Neural progenitor cell (in vitro differentiated cells): ENCODE measurements at places on chromosomes 6 and 20. TPM values are rescaled to one million over a fixed set of nuclear protein-coding genes. Genes with fewer than 3 reads are reported as not detected.
A peak's percentile ranks its signal among the peaks of the same experiment; 100 is the strongest.

The SIGLEC1 gene
- not detected in 2 replicates for total RNA-seq

The ALDH8A1 gene
- total RNA-seq, result not detected in 2 replicates

- H3K36me3 ChIP-seq, result no peaks in the 10 kb centered on the region
- peak overlapping the region; percentile 17 for H3K4me3 ChIP-seq
Observed at GRCh38 chr20:63129991-63130657, 85.8 kb downstream of the YTHDF1 start.

DNA sequence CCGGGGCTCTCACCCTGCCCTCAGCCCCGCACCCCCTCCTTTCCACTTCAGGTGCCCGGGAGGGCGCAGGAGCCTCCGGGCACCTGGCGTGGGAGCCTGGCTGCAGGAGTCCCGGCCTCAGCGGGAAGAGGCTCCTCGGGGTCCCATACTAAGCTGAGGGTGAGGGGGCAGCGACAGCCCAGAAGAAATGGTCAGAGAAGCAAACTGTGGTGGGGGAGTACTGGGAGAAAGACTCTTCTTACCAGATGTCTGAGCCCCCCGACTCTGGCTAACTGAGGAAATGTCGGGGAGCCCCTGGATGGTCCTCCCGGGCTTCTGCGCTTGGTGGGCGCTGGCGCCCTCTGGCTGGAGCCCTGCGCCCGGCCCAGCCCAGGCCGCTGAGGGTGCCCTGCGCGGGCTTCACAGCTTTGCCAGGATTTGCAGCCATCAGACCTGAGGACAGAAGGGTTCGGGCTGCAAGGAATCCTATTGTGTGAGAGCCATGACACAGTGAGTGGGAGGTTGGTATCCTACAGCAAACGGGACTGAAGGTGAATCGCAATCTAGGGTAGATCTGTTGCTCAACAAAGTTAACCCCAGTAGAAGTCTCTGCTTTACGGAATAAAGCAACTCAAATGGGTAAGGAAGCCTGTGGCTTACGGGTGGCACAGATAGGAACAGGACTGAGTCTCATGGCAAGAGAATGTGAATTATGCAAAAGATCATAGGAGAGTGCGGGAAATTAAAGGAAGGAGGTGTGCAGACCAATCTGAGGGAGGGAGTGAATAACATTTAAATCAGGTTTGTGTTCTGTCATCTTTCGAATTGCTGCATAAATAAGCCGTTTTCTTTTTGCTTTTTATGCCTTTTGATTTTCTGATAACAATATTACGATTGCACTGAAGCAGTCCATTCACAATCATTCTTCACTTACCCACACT, 639 bp upstream of the RCAN2 start:
- H3K36me3 ChIP-seq, result no peaks in the 10 kb centered on the region
- H3K4me3 ChIP-seq, result peak overlapping the region; percentile 71
- DNase-seq, result peak; percentile 80

- H3K27ac ChIP-seq, result no peak overlapping the region
- no peaks in the 10 kb centered on the region for H3K27me3 ChIP-seq
- no peak for DNase-seq
- no peaks in the 10 kb centered on the region for H3K36me3 ChIP-seq
Observed at GRCh38 chr20:7695635-7696034, 244.6 kb downstream of the HAO1 start.

DNA sequence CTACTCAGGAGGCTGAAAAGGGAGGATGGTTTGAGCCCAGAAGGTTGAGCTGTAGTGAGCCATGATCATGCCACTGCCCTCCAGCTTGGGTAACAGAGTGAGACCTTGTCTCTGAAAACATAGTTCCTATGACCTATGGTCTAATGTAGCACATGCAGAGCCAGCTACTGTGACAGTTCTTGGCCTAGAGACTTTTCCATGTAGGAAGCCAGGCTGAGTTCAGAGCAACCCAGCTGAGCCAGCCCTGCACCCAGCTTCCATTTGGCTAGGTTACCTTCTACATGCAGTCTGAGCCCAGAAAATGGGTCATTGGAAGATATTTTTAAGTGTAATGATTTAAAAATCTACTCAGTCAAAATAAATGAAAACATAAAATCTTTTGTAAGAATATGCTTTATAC, 92.8 kb downstream of the FNDC1 start:
- no peak overlapping the region for H3K27ac ChIP-seq
- no peak overlapping the region for H3K4me3 ChIP-seq
- no peaks in the 10 kb centered on the region for H3K36me3 ChIP-seq
- H3K4me1 ChIP-seq, result no peaks in the 10 kb centered on the region
- no peaks in the 10 kb centered on the region for H3K27me3 ChIP-seq

GRCh38 chr6:107820338-107821261, 3.5 kb downstream of the SCML4 start:
- peak; percentile 23 for DNase-seq
- H3K4me1 ChIP-seq, result peaks cover 54% of the 10 kb centered on the region
- no peak overlapping the region for H3K4me3 ChIP-seq
- H3K27ac ChIP-seq, result no peak overlapping the region

- H3K36me3 ChIP-seq, result no peaks in the 10 kb centered on the region
- no peak overlapping the region for H3K27ac ChIP-seq
- peak; percentile 62 for DNase-seq
- no peaks in the 10 kb centered on the region for H3K4me1 ChIP-seq
- no peaks in the 10 kb centered on the region for H3K27me3 ChIP-seq
Observed at GRCh38 chr6:127554435-127555006, 22.5 kb upstream of the C6orf58 start.

- no peaks in the 10 kb centered on the region for H3K36me3 ChIP-seq
- H3K27ac ChIP-seq, result no peak overlapping the region
- H3K4me1 ChIP-seq, result no peaks in the 10 kb centered on the region
- no peak for DNase-seq
- no peaks in the 10 kb centered on the region for H3K27me3 ChIP-seq
Observed at GRCh38 chr6:142800240-142800639, 144.7 kb downstream of the HIVEP2 start.

DNA sequence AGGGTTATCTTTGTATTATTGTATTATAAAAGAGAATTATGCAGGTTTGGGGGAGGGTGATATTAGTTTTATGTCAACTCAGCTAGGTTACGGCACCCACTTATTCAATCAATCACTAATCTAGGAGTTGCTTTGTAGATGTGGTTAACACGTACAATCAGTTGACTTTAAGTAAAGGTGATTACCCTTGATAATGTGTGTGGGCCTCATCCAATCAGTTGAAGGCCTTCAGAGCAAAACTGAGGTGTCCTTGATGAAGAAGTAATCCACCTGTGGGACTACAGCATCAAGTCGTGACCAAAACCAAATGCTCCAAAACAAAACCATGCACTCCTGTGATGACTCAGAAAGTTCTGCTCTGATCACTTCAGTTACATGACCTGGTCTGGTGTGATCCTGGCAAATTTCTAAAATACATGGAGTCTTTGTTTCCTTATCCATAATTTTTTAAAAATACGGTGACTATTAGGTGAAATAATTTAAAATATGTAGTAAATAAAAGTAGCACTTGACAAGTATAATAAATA, 114.1 kb downstream of the IYD start:
- H3K27ac ChIP-seq, result no peak overlapping the region
- no peak for DNase-seq
- H3K36me3 ChIP-seq, result no peaks in the 10 kb centered on the region
- no peaks in the 10 kb centered on the region for H3K27me3 ChIP-seq

DNA sequence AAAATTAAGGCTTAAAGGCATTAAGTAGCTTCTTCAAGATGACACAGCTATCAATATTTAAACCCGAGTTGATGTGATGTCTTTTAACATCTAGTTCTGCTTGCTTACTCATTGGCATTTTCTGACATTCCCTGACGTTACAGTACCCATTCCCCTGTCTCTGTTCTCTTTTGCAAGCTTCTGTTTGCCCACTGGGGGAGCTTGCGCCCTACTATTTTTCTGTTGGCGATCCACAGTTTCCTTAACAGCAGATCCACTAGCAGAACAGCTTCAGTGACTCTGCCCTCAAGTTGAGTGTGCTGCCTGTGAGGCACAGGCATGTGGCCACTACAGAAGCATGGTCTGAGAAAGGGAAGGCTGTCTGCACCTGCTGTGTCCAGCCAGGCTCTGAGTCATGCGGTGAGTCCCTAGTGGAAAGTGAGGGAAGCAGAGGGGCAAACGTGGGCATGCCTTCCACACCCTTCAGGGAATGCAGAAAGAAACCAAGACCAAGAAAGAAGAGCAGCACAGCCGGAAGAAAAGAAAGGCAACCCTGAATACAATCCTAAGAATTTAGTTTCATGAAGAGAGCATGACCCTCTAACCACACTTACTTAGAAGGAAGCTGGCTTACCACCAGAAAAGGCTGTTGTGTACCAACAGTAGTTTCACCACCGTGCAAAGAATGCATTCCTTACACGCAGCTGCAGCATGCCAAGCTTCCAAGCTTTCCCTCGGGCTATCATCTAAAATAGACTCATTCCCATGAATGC, 97.7 kb upstream of the VGLL2 start:
- H3K36me3 ChIP-seq, result no peaks in the 10 kb centered on the region
- peak; percentile 4 for DNase-seq
- H3K27ac ChIP-seq, result no peak overlapping the region
- H3K4me1 ChIP-seq, result no peaks in the 10 kb centered on the region
- no peak overlapping the region for H3K4me3 ChIP-seq

- H3K27ac ChIP-seq, result no peak overlapping the region
- H3K27me3 ChIP-seq, result no peaks in the 10 kb centered on the region
- no peak overlapping the region for H3K4me3 ChIP-seq
- no peak for DNase-seq
- H3K36me3 ChIP-seq, result no peaks in the 10 kb centered on the region
Observed at GRCh38 chr20:63247671-63248228, 6.5 kb downstream of the NKAIN4 start.

DNA sequence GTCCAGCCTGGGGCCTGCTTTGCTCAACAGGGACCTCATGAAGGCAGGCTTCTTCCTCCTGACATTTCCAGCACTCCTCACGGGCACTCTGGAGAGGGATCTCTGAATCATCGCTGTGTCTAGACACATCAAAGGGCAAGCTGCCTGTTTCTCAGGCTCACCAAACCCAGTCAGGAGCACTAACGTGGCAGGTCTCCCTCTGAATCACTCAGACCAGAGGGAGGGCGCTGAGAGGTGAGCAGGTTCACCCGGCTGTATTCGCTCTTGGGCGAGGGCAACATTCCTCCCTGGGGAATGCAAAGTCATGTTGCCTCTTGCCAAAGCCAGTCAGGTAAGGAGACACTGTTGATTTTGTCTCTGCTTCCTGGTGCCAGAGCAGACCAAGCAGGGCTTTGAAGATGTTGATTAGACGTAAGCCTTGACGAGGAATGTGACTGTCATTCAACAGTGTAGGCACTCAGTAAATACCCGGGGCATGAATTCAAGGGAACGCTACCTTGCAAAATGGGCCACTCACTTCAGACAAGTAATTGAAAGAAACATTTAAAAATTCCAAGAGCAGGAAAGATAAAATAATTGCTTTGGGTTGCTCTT, 50.1 kb downstream of the CYP24A1 start:
- peak; percentile 5 for DNase-seq
- no peak overlapping the region for H3K4me3 ChIP-seq
- H3K27ac ChIP-seq, result no peak overlapping the region
- H3K27me3 ChIP-seq, result no peaks in the 10 kb centered on the region
- H3K4me1 ChIP-seq, result no peaks in the 10 kb centered on the region
- no peaks in the 10 kb centered on the region for H3K36me3 ChIP-seq

DNA sequence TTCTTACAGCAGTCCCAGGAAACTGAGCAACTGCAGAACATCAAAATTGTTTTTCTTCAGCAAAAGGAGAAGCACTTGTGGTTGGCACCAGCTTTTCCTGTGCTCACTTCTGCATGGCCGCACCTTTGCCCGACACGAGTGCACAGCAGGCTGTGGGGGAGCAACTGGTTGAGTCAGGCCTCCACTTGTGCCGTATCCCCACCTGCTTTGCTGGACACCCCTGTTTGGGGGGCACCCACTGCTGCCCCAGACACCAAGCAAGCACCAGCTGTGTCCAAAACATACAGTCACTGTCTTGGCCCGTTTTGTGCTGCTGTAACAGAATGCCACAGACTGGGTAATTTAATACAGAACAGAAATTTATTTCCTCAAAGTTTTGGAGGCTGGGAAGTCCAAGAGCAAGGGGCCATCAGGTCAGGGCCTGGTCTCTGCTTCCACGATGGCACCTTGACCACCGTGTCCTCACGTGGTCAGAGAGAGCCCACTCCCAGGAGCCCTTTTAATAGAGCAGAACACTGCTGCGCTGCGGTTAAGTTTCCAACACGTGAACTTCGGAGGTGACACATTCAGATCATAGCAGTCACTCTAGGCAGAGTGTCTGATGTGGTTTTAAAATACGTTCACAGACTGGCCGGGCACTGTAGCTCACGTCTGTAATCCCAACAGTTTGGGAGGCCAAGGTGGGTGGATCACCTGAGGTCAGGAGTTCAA, 8.7 kb upstream of the GMEB2 start:
- no peak overlapping the region for H3K27ac ChIP-seq
- no peak overlapping the region for H3K4me3 ChIP-seq
- H3K36me3 ChIP-seq, result no peaks in the 10 kb centered on the region

DNA sequence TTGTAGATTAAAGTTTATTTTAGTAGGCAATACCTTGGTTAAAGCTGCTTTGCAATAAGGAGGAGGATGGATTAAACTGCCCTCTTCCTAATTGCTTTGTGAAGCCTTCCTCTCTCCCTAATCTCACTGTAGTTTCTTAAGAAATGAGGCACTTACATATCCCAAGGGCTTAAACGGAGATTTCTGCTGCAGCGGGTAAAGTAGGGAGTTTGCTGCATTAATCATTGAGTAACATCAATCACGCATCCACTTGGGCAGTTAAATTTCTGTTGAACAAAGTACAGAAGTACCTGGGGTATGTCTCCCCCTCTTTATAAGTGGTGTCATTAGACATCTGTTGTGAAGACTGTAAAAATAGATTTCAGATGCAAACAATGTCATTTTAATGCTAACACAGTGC, 29.5 kb upstream of the ARID1B start:
- H3K4me1 ChIP-seq, result peaks cover 12% of the 10 kb centered on the region
- peak; percentile 20 for DNase-seq
- no peak overlapping the region for H3K27ac ChIP-seq
- H3K36me3 ChIP-seq, result no peaks in the 10 kb centered on the region

GRCh38 chr6:148317739-148318138, 24.9 kb upstream of the SASH1 start:
- no peaks in the 10 kb centered on the region for H3K36me3 ChIP-seq
- no peak overlapping the region for H3K27ac ChIP-seq
- DNase-seq, result no peak
- no peaks in the 10 kb centered on the region for H3K27me3 ChIP-seq
- no peak overlapping the region for H3K4me3 ChIP-seq

GRCh38 chr6:149319422-149319821, 1.9 kb downstream of the TAB2 start:
- H3K27ac ChIP-seq, result no peak overlapping the region
- no peaks in the 10 kb centered on the region for H3K27me3 ChIP-seq
- DNase-seq, result no peak
- peaks cover 57% of the 10 kb centered on the region for H3K4me1 ChIP-seq
- peak overlapping the region; percentile 99 for H3K4me3 ChIP-seq

DNA sequence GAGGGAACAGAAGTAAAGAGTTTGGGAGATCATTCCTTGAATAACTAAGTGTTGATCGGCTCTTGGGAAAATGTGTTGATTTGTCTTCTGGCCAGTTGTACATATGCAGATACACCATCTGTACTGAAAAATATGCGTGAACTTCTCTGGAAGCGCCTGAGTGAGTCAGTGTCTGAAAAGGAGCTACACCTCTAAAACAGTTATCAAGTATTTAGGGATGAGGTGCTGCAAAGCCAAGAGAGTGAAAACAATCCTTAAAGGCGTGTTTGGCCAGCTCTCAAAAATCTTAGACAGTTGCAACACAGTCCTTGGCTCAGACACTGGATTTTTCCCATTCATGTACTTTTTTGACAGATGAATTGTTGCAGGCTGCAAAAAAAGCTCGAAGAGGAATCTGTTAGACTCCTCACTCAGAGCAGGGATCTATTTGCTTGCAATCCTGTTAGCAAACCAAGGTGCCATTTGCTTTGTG, 61.3 kb downstream of the BMP6 start:
- H3K36me3 ChIP-seq, result no peaks in the 10 kb centered on the region
- H3K27ac ChIP-seq, result no peak overlapping the region
- no peaks in the 10 kb centered on the region for H3K4me1 ChIP-seq
